Heart left ventricle (tissue), 16 donors: ENCODE measurements at places on chromosomes 1 and 21. TPM values are rescaled to one million over a fixed set of nuclear protein-coding genes. Genes with fewer than 3 reads are reported as not detected.

The ACBD3 gene
- total RNA-seq = 33.7 TPM

The SPRR2A gene
- not detected for total RNA-seq

The TEDDM1 gene
- not detected for total RNA-seq

DNA sequence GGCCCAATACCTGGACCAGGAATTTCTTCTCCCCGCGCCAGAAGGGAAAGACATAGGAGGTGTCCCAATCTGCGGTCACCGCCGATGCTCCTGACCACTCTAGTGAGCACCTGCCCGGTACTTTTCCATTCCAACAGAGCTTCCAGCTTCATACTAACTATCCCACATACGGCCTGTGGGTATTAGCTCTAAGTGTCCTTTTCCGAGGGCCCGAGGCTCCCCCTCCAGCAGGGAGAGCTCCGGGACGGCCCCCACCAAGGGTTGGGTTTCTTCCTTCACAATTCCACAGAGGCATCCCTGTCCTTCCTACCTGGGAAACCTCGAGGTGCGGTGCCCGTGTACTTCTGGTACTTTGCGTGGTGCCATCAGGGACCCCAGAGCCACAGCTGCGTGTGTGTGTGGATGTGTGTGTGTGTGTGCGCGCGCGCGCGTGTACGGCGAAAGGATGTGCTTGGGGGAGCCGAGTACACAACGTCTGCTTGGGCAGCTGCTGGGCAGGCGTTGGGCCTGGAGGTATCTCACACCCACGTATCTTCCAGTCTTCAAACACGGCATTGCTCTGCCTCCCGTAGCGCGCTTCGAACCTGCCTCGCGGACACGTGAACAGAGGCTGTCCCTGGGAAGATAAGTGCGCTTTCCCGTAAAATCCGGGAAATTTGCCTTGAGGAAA lies 2.4 kb upstream of the SIM2 start:
- H3K4me3 ChIP-seq = no peak overlapping the region
- DNase-seq = no peak
- no peaks in the 10 kb centered on the region for H3K36me3 ChIP-seq
- H3K27ac ChIP-seq = no peak overlapping the region

- no peak for DNase-seq
- H3K27me3 ChIP-seq = no peaks in the 10 kb centered on the region
- no peaks in the 10 kb centered on the region for H3K4me1 ChIP-seq
- H3K36me3 ChIP-seq = no peaks in the 10 kb centered on the region
- H3K4me3 ChIP-seq = no peak overlapping the region
These were observed 62.0 kb upstream of the USP25 start for GRCh38 chr21:15667819-15668218.

GRCh38 chr1:97170300-97170699 lies 448.7 kb downstream of the PTBP2 start:
- no peaks in the 10 kb centered on the region for H3K36me3 ChIP-seq
- no peak overlapping the region for H3K4me3 ChIP-seq
- H3K4me1 ChIP-seq = no peaks in the 10 kb centered on the region
- DNase-seq = no peak
- no peak overlapping the region for H3K27ac ChIP-seq
